ENCODE measurements at places on chromosomes 6 and 20.

- DNase-seq, result no peak
Measured at GRCh38 chr20:59131551-59132285, 31.9 kb upstream of the ZNF831 start.

- DNase-seq, result no peak
Measured at GRCh38 chr20:24828992-24829648, 119.9 kb upstream of the CST7 start.

- DNase-seq, result no peak
Measured at GRCh38 chr6:170233286-170234205, 57.3 kb downstream of the DLL1 start.

DNA sequence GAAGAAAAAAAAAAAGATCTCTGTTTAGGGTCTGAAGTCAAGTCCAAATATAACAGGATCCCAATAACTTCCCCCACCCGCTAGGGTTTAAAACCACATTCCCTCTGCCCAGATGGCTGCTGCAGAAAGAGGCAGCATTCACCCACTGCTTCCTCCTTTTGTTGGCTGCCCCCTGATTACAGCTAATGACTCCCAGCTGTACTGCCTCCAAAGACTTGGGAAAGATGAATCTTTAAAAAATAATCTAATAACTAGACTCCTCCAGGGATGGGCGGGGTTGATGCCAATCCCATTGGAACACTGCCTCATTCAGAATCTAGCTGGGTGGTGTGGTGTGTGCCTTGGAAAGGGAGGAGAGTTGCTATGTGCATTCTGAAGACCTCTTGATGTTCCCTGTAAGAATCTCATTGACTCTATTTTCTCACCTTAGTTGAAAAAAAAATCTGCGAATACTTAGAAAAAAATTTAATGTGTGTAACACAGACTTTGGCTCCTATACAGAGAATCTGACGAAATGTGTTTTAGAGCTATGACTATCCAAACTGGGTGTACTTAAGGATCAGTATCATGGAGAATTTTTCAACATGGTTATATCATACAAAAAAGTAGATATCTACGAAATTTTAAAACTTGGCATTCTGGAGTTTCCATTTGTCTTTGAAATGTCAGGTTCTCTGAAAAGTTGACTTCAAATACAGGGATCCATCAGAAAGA is 174.0 kb downstream of the RNF144B start:
- no peak for DNase-seq

DNA sequence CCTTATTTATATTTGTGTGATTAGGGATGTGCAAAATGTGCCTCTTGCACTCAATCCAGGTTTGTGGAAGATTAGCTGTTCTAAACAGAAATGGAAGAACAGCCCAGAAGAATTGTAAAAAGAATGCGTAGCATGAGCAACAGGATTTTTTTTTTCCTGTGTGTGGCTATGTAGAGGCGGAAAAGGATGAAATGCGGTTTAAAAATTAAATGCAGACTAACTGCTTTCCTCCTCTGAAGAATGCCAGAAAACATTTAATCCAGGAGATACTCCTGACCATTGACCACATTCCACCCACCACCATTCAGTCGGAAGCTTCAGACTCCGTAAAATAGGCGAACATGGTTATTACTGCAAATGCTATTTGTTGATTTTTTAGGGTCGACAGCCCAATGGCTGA is 83.4 kb downstream of the BMP6 start:
- DNase-seq, result no peak
